KBM-7 (cell line): ENCODE measurements at places on chromosomes 16 and 17.

GRCh38 chr17:66980896-66981295, 16.4 kb downstream of the CACNG4 start:
- DNase-seq = no peak

GRCh38 chr16:84746875-84747274, 47.1 kb downstream of the USP10 start:
- DNase-seq = no peak

DNA sequence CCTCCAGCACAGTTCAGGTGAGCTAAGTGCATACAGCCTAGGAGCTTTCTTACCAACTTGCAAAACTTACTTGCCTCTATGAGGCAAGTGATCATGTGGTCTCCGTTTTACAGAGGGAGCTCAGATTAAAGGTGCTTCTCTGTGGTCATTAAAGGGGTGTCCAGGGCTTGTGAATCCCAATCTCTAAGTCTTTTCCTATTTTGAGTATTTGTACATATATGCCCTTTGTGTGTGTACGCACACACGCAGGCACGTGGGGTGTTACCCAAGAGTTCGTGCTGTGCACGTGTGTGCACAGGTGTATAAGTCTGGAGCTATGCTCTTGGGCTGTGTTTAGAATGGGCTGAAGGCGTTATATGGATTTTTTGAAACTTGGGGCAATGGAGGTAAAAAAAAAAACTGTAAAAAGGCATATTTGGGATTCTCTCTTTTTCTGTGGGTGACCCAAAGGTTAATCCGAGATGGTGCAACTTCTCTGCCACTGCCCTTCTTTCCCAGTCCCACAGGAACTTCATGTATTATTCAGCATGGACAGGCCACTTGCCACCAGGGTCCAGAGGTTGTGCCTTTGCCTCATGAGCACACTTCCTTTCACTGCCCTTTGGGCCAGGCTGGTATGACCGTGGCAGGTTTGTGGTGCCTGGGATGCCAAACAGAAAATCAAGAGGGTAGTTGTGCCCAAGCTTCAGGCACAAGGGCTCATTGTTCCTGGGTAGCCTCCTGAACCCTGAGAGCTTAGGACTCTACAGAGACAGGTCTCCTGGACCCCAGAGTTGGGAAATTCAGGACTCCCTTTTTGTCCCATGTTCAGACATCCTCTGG, 1.5 kb downstream of the ABCC3 start:
- no peak for DNase-seq

DNA sequence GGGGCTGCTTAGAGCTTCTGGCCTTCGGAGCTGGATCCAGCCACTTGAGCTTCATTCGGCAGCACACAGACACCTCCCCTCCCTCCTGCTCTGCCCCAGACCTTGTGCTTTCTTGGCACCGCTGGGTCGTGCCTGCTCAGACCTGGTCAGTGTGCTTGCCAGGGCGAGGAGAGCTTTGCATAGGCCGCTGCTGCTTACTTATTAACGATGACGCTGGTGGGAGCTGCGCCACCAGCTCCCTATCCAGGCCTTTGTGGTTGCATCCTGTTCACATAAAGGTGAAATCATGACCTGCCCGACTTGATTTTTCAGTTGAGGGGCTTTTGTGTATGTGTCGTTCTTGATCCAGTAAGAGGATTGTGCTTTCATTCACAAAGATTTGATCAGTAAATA, 101.1 kb downstream of the MSI2 start:
- DNase-seq = no peak

DNA sequence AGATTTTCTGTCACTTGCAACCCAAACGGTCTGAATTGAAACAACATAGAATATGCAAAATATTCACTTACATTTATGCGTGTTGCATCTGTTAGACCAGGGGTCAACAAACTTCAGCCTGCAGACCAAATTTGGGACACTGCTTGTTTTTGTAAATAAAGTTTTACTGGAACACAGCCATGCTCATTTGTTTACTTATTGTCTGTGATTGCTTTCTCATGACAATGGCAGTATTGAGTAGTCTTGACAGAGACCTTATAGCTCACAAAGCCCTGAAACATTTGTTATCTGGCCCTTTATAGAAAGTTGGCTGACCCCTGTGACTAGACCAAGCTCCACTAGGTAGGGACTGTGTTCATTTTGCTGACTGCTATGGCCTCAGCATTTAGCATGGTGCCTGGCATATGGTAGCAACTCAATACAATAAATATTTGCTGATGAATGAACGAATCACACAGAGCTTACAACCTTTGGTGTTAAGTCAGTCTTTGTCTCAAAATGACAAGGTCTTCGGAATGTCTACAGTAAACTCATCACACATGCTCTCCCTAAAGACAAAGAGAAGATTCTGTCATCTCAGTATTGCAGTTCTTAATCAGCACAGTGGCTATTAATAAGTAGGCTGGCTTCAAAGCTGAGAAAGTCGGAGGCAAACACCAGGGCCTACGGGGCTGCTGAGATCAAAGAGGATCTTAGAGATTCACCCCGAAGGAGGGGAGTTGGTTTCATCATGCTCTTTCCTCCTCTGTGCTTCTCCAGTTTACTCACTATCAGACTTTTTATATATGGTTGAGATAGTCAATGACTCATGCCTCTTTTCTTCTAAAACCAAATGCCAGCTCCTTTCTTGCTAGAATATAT, 95.2 kb upstream of the AXIN2 start:
- no peak for DNase-seq

DNA sequence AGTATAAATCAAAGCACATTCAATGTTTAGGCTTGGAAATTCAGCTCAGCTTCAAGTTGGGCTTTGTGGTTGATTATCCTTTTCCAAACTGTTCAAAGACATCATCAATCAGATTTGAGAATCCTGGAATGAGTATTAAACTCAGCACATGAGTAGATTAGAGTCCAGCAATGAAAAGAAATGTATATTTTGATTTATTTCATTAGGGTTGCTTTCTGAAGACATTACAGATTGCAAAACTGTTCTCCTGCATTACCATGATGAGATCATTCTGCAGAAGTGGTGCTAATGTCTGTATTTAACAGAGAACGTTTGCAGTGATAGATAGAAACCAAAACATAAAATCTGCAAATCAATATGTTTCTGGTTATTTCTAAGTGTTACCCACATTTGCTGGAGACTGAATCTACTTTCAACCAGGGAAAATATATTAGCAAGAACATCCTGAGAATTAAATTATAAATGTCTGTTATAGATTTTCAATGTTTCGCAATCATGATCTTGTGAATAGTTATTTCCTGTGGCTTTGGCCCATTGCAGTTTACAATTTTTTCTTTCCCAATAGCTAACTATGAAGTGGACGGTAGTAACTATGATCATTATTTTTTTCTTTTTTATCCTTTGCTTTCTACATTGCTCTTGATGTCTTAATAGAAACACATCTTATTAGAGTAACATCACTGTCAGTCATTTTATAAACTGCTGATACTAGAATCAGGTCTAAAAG, 1125.7 kb upstream of the GOT2 start:
- DNase-seq = no peak

DNA sequence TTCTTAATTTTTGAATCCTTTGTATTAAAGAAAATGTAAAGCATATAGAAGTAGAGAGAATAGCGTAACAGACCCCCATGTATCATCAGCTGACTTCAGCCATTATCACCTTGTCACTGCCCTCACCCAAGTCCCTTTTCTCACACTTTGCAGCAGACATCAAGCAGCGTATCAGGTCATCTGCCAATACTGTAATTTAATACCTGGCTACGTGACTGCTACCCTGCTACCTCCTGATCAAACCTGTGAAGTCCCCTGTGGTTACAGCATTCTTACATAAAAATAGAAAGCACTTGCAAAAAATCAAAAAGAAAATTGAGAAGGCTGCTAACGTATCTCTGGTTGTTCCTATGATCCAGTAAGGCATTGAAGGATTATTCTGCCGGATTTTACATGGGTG, 96.4 kb downstream of the PLCG2 start:
- DNase-seq = no peak

GRCh38 chr17:59941131-59941530, 23.4 kb downstream of the RNFT1 start:
- DNase-seq = no peak

DNA sequence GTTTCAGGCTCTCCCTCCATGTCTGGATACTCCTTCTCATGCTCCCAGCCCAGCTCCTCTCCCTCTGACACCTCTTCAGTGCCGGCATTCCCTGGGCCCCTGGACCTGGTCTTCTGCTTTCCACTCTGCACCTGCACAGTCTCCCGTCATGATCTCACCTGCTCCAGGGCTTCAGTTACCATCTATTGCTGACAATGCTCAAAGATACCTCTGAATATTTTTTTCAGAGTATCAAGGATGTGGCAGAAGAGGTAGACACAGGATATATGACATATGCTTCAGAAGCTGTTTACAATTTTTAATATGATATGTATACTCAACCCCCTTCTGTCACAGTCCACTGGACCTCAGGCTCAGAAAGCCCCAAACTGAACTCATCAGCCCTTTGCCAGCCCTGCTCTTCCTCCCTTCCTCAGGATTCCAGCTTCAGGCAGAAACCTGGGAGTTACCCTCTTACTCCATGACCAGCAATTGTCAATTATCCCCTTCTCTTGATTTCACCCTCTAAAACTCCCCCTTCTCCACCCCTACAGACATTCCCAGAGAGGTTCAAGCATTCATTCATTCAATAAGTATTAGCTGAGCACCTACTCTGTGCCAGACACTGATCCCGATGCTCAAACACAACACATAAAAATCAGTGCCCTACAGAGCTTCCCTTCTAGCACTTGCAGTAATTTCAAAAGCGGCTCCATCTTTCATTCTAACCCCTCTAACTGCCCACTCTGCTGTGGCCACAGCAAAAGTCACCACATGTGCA, 7.8 kb upstream of the MLLT6 start:
- DNase-seq = no peak

- peak; percentile 68 for DNase-seq
Observed at GRCh38 chr17:14672830-14673229, 371.9 kb downstream of the HS3ST3B1 start.
